ENCODE measurements at places on chromosomes 5 and 9.

DNA sequence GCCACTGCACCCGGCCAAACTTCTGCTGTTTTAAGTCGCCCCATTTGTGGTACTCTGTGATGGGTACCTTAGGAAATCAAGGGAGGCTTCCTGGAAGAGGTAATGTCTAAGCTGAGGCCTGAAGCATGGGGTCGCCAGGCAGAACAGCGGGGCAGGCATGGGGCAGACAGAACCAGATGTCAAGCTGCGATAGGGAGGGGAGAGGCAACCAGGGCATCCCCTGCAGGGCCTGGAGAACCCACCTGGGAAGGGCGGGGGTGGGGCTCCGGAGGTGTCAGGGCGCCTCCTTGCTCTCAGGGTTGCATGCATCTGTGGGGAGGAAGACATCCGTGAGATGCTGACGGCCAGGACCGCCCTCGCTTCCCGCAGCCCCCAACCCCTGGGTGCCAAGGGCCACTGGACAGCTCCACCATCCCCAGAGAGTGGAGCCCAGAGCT is 2.8 kb downstream of the LCN15 start:
- H3K36me3 ChIP-seq = no peaks in the 10 kb centered on the region
- no peak for DNase-seq
- peaks cover 10% of the 10 kb centered on the region for H3K4me1 ChIP-seq
- no peak overlapping the region for H3K4me3 ChIP-seq
- peaks cover 2% of the 10 kb centered on the region for H3K27me3 ChIP-seq
- no peak overlapping the region for H3K27ac ChIP-seq

DNA sequence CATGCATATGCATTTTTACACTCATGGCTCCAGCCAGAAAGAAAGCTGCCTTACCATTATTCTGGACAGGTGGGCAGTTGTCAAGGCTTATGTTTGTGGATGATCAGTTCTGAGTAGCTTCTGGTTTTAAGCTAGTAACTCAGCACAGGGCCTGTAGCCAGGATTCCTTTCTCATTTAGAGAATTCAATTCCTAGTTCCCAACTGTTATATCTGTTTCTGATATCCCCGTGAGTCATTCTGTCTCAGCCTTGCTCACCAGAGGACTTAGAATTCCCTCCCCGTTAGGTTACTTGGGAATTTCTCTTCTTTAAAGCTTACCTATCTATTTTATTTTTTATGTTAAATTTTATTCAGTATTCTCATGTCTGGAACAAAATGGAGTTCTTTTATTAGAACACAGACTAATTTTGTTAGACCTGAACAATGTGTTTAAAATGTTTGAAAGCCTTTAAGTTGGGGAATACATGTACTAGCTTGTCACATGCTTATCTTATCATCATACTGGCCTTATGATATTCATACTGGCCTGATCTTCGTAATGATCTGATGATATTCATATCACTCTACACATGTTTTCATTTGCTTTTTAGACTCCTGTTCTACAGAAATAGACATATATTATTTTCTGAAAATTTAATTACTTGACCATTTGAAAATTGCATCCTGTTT is 47.1 kb downstream of the CAST start:
- H3K4me3 ChIP-seq = no peak overlapping the region
- H3K36me3 ChIP-seq = peaks cover 18% of the 10 kb centered on the region
- H3K4me1 ChIP-seq = peaks cover 11% of the 10 kb centered on the region

DNA sequence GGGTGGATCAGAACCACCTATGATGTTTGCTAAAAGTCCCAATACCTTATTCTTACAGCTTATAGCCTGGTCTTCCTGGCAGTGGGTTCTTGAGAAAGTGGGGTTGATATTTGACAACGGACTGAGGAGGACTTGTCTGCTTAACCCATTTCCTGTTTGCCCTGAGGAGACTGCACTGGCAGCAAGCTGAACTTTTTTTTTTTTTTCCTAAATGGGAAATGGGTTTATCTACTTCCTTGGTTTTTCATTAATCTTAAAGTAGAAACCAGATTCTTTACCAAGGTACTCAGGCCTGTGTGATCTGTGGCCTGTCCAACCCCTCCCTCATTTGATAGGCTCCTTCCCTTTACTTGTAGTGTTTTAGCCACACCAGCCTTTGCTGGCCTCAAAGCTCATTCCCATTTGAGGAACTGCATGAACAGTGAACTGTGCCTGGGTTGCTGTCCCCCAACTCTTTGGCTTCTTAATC is 47.1 kb downstream of the C9orf57 start:
- H3K27me3 ChIP-seq = no peaks in the 10 kb centered on the region
- peaks cover 7% of the 10 kb centered on the region for H3K4me1 ChIP-seq
- no peaks in the 10 kb centered on the region for H3K36me3 ChIP-seq
- H3K27ac ChIP-seq = no peak overlapping the region
- no peak for DNase-seq

DNA sequence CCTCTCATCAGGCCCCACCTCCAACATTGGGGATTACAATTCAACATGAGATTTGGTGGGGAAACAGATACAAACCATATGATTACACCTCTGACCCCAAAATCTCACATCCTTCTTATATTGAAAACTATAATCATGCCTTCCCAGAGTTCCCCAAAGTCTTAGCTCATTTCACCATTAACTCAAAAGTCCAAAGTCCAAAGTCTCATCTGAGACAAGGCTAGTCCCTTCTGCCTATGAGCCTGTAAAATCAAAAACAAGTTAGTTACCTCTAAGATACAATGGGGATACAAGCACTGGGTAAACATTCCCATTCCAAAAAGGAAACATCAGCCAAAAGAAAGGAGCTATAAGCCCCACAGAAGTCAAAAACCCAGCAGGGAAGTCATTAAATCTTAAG is 26.8 kb upstream of the ARSB start:
- peaks cover 6% of the 10 kb centered on the region for H3K36me3 ChIP-seq
- no peaks in the 10 kb centered on the region for H3K4me1 ChIP-seq
- DNase-seq = no peak
- H3K27ac ChIP-seq = no peak overlapping the region
- peaks cover 59% of the 10 kb centered on the region for H3K27me3 ChIP-seq

DNA sequence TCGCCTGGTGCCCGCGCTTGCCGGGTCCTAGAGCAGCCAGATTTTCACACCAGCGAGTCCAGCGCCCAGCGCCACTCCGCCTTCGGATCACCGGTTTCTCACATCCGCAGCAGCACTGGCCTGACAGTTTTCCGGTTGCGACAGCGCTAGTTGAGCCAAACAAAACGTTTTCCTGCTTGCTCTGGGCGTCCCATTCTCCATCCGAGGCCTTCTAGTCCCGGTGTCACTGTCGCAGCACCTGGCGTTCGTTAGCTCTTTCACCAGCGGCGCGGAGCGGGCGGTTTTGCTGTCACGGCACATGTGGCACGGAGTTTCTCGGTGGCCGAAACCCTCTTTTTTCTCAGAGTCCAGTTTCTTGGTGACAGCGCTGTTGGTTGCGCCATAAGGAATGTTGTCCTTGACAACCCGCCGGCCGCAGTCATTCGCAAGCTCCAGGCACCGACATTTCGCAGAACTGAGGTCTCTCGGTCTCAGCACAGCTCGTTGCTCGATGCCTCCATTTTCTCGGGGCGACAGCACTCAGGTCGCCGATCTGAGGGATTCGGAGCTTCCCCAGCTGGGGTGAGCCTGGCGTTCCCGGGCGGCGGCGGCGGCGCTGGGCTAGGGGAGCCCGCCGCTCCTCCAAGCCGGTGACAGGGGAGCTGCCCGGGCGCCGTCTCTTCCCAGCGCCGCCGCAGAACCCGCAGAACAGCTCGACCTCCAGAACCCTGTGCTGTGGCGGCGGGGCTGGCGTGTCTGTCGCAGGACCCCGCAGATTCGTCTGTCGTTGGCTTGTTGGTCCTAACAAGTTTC is 47.8 kb downstream of the ANXA2R start:
- peaks cover 33% of the 10 kb centered on the region for H3K36me3 ChIP-seq
- H3K4me3 ChIP-seq = peak overlapping the region; percentile 94
